Right ventricle myocardium inferior (tissue), 1 donor: ENCODE measurements at places on chromosomes 2 and 18. TPM values are rescaled to one million over a fixed set of nuclear protein-coding genes. Genes with fewer than 3 reads are reported as not detected.

Gene TXNDC2
- total RNA-seq: not detected

Gene CACNB4
- 0.35 TPM for total RNA-seq

Gene OTOS
- total RNA-seq: not detected

Gene NEURL3
- 0.14 TPM for total RNA-seq

Gene KRTCAP3
- total RNA-seq: 0.60 TPM

Gene THADA
- 10.5 TPM for total RNA-seq

Gene PDE1A
- total RNA-seq: 14.6 TPM

Gene SPAG16
- 16.6 TPM for total RNA-seq

Gene PTRHD1
- 33.4 TPM for total RNA-seq

Gene GALNT13
- total RNA-seq: not detected

Gene C2orf80
- total RNA-seq: not detected

Gene GKN1
- not detected for total RNA-seq

Gene RGPD4
- total RNA-seq: 0.05 TPM

Gene ARHGAP28
- total RNA-seq: 1.1 TPM

Gene IL36B
- total RNA-seq: not detected

Gene PDE11A
- 4.4 TPM for total RNA-seq

Gene GLS
- total RNA-seq: 44.8 TPM

Gene MYO3B
- total RNA-seq: not detected

Gene HOXD8
- total RNA-seq: 0.16 TPM

Gene ANKAR
- 6.0 TPM for total RNA-seq

Gene RALBP1
- total RNA-seq: 48.7 TPM

Gene GAL3ST2
- not detected for total RNA-seq

Gene SERPINB13
- not detected for total RNA-seq

Gene CCDC141
- 116 TPM for total RNA-seq

Gene SLC19A3
- 4.5 TPM for total RNA-seq

Gene ALK
- total RNA-seq: 0.08 TPM

Gene OTOF
- 0.08 TPM for total RNA-seq

Gene ASPRV1
- total RNA-seq: 0.81 TPM

Gene LCT
- not detected for total RNA-seq

Gene DOK1
- 4.9 TPM for total RNA-seq

Gene MREG
- total RNA-seq: 0.60 TPM

Gene KCNS3
- 4.5 TPM for total RNA-seq

Gene TDRD15
- total RNA-seq: not detected

Gene PRSS56
- total RNA-seq: 0.11 TPM

Gene TRIM54
- 282 TPM for total RNA-seq

Gene TMEM237
- 14.6 TPM for total RNA-seq

Gene OSR1
- total RNA-seq: 6.3 TPM

Gene TGFA
- 1.0 TPM for total RNA-seq

Gene FOXI3
- not detected for total RNA-seq

Gene DSEL
- total RNA-seq: 2.1 TPM

Gene DNER
- 3.3 TPM for total RNA-seq
